ENCODE measurements at places on chromosomes 3 and 15. TPM values are rescaled to one million over a fixed set of nuclear protein-coding genes. Genes with fewer than 3 reads are reported as not detected.

GRCh38 chr3:197795200-197795599, 4.1 kb downstream of the LRCH3 start:
- no peak for DNase-seq

The GREM1 gene
- polyA plus RNA-seq, result not detected

- no peak for DNase-seq
Measured at GRCh38 chr3:119500265-119500664, 1.9 kb downstream of the TIMMDC1 start.

GRCh38 chr15:41354371-41354770, 21.7 kb downstream of the NUSAP1 start:
- DNase-seq, result no peak

DNA sequence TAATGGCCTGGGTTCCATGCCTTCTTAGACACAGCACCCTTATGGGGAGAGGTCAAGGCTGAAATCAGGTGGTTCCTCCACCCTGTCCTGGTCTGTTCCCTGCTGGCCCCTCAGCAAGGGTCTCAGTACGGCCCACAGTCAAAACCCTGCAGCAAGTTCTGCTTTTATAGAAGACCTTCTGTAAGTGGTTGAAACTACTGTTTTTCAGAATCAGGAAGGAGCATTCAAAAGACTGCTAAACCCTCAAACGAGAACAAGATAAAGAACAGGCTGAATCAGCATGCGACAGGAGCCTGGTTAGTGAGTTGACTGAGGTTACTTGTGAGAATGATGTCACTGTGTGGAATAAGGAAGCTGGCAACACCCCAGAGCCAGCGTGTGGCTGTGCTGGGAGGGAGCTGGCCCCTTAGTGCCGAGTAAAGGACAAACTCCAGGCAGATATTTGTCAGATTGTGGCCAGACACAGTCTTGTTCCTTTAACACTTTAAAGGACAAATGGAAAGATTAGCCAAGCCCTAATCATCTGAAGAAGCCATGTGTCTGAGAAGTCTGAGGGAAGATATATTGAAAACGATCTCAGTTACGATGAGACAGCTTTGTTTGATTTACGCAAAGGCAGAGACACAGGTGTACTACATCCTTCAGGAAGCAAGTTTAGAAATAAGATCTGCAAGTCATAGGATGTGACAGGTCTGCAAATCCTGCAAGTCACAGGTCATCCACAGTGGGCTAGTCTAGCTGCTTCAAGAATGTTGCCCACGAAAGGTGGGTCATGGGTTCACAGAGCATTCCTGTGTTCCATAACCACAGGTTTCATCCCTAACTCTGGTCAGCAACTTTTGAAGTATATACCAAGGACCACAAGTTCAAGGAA, 54.0 kb downstream of the B3GNT5 start:
- no peak for DNase-seq

DNA sequence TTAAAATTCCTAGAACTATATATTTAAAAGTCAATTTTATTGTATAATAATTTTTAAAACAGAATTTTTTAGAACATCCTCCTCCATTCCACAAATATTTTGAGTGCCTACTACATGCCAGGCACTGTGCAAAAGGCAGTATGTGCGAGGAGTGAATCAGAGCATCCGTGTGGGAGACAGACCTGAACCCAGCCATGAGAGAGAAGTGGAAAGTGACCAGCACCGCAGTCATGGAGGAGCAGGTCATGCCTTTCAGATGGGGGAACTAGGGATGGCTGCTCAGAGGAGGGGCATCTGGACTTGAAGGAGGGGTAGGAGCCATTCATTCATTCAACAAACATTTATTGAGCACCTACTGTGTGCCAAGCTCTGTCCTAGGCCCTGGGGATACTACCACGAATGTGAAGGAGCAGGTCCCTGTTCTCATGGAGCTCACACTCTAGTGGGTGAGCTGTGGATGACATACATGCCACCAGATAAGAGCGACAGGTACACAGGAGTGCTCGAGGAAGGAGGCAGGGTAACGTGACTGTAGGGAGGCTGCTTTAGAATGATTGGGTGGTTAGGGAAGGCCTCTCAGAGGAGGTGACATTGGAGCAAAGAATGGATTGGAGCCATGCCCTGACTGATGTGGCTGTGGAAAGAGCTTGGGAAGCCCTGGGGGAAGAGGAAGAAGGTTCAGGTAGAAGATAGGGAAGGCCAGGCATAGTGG, 3.1 kb upstream of the CHRNA3 start:
- no peak for DNase-seq

The UROC1 gene
- polyA plus RNA-seq, result not detected

DNA sequence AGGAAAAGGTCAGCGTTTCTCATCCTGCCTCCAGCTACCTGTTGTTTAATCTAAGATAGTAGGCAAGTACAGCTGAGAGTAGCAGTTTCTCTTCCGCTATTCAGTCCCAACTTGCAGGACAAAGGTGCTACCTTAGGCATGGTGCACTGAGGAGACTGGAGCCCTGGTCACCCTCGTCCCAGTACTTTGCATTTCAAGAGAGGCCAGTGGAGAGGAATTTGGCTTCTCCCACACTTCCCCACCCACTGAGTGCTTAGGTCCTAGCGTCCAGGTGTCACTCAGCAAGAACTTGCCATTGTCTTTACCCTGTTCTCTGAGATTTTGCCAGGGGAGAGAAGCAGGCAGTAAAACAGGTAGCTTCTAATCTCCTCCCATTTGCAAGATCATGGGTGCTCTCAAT, 12.5 kb upstream of the RPN1 start:
- DNase-seq, result no peak

- no peak for DNase-seq
Measured at GRCh38 chr15:74345051-74345450, 22.4 kb downstream of the CYP11A1 start.

- DNase-seq, result no peak
Measured at GRCh38 chr15:88900309-88900981, 5.1 kb upstream of the HAPLN3 start.

GRCh38 chr3:14016900-14017475, 107.7 kb downstream of the CHCHD4 start:
- no peak for DNase-seq

The SPATA12 gene
- polyA plus RNA-seq, result not detected

- no peak for DNase-seq
Measured at GRCh38 chr15:95690631-95691340, 639.7 kb upstream of the NR2F2 start.

DNA sequence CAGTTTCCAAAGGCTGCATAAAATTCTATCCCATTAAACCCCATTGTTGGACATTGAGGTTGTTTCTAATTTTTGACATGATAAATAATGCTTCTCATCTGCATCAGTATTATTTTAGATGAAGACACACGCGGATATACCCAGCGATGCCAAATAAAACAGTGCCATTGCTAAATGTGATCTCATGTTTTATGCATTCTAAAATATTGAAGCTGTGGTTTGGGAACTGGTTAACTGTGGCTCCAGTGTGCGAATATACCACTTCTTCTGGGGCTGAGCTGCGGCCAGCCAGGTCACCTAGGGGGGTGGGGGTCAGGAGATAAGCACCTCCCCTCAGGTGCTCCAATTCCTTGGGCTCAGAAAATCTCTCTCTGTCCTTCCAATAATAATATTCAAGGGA, 230.0 kb downstream of the ADAMTS9 start:
- no peak for DNase-seq

- DNase-seq, result no peak
Measured at GRCh38 chr15:85718981-85719380, 75.7 kb downstream of the KLHL25 start.

The SERINC4 gene
- 2.7 TPM for polyA plus RNA-seq

The TICRR gene
- 0.41 TPM for polyA plus RNA-seq

- no peak for DNase-seq
Measured at GRCh38 chr3:171564748-171565480, 104.7 kb upstream of the TNIK start.

DNA sequence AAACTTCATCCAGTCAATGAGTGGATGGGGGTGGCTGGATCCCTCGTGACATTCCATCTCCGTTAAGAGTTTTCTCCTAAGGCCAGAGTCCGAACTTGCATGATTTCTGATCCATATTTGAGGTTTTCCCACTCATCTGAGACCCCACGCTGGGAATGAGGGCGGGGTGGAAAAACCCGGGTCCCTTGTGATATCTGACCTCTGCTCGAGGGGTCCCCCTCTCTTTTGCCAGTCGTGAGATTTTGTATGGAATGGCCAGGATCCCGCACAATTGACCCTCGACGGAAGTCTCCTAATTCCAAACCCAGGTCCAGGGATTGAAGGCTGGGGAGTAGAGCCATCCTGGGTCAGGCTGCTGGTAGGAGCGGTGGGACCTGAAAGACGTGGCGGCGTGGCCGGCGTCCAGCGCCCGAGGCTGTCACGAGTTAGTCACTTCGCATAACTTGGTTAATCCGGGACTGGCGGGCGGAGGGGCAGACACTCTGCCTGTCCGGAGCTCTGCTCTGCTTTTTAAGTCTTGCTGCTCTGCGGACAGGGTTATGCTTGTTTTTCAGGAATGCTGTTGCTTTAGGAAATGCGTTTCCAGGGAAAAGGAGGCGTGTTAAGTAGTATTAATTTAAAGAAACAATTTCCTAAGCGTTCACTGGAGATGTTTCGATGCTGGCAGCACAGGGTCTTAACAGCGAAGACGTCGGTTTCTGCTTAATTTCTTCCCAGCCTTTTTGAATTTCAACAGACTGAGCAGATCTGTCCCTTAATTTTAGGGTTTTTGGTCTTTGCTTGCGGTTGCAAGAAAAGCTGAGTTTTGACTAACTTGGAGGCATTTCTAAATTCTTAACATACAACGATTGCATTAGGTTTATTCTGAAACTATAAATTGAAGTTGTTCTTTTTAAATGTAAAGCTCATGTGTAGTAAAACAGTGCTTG, 69.7 kb upstream of the LRRFIP2 start:
- DNase-seq, result peak; percentile 44

GRCh38 chr15:29920515-29920914, 98.2 kb upstream of the TJP1 start:
- no peak for DNase-seq

Data from CD4-positive, CD25-positive, alpha-beta regulatory T cell (primary cell).